ENCODE measurements at places on chromosomes 11 and 22. TPM values are rescaled to one million over a fixed set of nuclear protein-coding genes. Genes with fewer than 3 reads are reported as not detected.

SERHL2 gene
- total RNA-seq: 1.5 TPM

ROBO3 gene
- total RNA-seq: 18.5 TPM

PNPLA3 gene
- total RNA-seq: 21.7 TPM

CYB5R2 gene
- 0.17 TPM for total RNA-seq

OR8G1 gene
- not detected for total RNA-seq

AP1B1 gene
- 64.1 TPM for total RNA-seq

LRRC4C gene
- total RNA-seq: not detected

OR4A16 gene
- not detected for total RNA-seq

Data from LHCN-M2 (cell line).